ENCODE measurements at places on chromosomes 1 and 21. TPM values are rescaled to one million over a fixed set of nuclear protein-coding genes. Genes with fewer than 3 reads are reported as not detected.

DNA sequence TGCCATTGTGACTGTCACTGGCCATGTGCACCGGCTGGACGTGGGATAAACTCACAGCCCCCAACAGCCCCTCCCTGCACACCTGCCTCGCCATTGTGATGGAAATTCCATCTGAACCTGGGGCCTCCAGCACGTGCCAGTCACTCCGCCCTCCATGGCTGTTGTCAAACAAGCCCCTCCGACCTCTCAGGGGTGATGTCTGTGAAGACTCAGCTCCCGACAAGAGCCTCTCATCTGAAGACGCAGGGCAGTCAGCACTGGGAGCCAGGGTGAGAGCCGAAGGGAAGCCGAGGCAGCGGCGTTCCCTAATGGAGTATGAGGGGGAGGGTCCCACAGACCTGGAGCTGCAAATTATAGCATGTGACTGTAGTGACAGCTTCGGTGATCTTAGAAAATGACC is 1.4 kb upstream of the KRTAP10-2 start:
- H3K27me3 ChIP-seq, result no peaks in the 10 kb centered on the region
- H3K36me3 ChIP-seq, result no peaks in the 10 kb centered on the region
- H3K27ac ChIP-seq, result no peak overlapping the region
- no peak overlapping the region for H3K4me3 ChIP-seq
- no peaks in the 10 kb centered on the region for H3K4me1 ChIP-seq

GRCh38 chr1:69567652-69568420 is at the start of gene LRRC7:
Gene LRRC7, plus strand, starts transcription at chr1:69567922. Its CDS starts 718 bp downstream, at chr1:69568640.
- H3K4me1 ChIP-seq, result no peaks in the 10 kb centered on the region
- H3K36me3 ChIP-seq, result no peaks in the 10 kb centered on the region
- DNase-seq, result no peak
- peak within 1 kb of the TSS; percentile 47 for H3K27ac ChIP-seq

DNA sequence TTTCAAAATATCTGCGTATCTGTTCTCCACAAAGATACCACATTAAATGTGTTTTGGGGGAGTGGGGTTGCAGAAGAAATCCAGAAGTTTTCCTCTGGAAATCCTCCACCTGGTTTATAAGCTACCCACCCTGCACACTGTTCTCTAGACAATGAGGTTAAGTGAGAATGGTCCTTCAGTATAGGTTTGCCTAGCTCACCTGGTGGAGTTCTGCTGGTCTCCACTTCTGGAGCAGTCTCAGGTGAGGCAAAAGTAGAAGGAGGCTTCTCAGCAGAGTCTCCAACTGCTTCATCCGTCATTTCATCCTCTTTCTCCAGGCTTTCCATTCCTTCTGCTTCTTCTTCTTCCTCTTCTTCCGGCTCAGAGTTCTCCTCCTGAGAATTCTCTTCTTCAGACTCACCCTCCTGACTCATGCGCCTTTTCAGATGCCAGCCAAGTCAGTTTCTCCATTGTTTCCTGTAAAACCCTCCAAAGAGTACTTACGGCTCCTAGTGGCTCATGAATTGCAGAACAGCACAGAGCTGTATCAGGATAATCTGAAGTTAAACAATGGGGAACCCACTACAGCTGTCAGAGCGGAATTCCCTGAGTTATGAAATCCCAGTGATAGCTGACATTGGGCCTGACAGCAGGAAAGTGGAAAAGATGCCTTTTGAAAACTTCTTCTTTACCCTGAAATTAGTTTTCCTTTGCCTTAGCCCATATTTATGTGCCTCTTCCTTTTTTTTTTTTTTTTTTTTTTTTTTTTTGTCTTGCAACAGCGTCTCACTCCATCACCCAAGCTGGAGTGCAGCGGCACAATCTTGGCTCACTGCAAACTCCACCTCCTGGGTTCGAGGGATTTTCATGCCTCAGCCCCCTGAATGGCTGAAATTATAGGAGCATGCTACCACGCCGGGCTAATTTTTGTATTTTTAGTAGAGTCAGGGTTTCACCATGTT is 38.5 kb downstream of the MSTO1 start:
- H3K36me3 ChIP-seq, result no peaks in the 10 kb centered on the region
- no peaks in the 10 kb centered on the region for H3K27me3 ChIP-seq
- no peaks in the 10 kb centered on the region for H3K4me1 ChIP-seq
- H3K4me3 ChIP-seq, result no peak overlapping the region
- peak overlapping the region; percentile 62 for H3K27ac ChIP-seq
- no peak for DNase-seq

GRCh38 chr1:110310300-110310699 is 28.9 kb upstream of the RBM15 start:
- no peaks in the 10 kb centered on the region for H3K36me3 ChIP-seq
- H3K27me3 ChIP-seq, result no peaks in the 10 kb centered on the region
- no peak overlapping the region for H3K27ac ChIP-seq
- DNase-seq, result no peak
- no peaks in the 10 kb centered on the region for H3K4me1 ChIP-seq
- no peak overlapping the region for H3K4me3 ChIP-seq

DNA sequence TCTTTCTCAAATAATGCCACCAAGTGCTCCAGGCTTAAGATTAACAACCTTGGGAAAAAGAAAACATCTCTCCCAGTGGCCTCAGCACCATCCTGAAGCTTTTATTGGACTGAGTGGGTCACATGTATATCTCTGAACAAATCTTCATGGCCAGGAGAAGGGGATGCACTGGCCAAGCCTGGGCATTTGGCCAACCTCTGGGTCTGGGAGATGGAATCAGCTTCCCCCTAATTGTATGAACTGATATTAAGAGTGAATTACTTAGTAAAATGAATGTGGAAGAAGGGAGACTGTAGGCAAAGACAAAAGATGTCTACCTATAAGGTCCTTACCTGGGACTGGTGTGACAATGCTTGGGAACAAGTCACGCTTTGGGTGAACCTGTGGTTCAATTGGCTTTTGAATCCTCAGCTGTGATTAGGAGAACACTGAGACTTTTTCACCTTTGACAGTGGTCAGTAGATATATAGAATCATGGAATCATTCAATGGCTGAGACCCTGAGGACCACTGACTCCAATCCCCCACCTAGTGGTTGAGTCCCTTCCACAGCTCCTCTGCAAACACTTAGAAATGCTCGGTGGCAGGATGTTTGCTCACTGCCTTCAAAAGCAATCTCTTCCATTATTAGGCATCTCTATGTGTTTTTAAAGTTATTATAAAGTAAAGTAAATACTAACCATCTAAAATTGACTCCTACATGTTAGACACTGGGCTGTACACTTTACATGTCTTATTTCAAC is 102.6 kb upstream of the ATP1A1 start:
- no peaks in the 10 kb centered on the region for H3K36me3 ChIP-seq
- DNase-seq, result no peak
- H3K4me3 ChIP-seq, result no peak overlapping the region

- peak; percentile 65 for DNase-seq
- H3K4me3 ChIP-seq, result no peak overlapping the region
- no peaks in the 10 kb centered on the region for H3K4me1 ChIP-seq
- no peaks in the 10 kb centered on the region for H3K27me3 ChIP-seq
- H3K36me3 ChIP-seq, result peaks cover 56% of the 10 kb centered on the region
Measured at GRCh38 chr1:33332357-33332789, 11.5 kb upstream of the A3GALT2 start.

GRCh38 chr1:203525685-203526084 is 31.7 kb downstream of the OPTC start:
- peaks cover 48% of the 10 kb centered on the region for H3K4me1 ChIP-seq
- H3K27ac ChIP-seq, result peak overlapping the region; percentile 71
- no peaks in the 10 kb centered on the region for H3K27me3 ChIP-seq
- DNase-seq, result peak; percentile 35

DNA sequence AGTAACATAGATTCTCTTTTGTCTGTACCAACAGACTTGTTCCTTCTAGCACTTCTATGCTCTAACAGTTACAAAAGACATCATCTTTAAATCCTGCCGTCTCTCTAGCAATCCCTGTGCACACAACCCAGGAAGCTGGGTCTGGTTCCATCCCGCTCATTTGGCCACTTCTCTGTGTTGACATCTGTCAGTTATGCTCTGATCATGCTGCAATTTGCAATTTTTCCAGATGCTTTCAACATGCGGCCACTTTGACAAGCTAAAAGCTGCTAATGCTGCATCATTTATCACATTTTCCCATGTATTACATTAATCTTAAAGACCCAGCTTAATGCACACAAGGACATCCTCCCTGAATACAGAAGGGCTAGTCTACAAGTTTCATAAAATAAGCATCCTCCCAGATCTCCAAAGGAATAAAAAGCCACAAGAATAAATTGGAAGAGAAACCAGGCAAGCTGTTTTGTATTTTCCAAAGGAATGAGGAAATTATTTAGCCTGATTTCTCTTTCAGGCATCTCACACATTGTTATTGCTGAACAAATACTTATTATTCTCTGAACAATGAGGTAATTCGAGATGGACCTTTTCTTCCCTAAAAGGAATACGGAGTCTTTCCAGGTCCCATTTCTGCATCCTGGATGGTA is 19.0 kb upstream of the LRRC52 start:
- no peaks in the 10 kb centered on the region for H3K27me3 ChIP-seq
- H3K27ac ChIP-seq, result no peak overlapping the region
- H3K36me3 ChIP-seq, result no peaks in the 10 kb centered on the region
- no peak for DNase-seq
- H3K4me3 ChIP-seq, result no peak overlapping the region

GRCh38 chr1:246695136-246695535 is 29.1 kb upstream of the SCCPDH start:
- H3K4me1 ChIP-seq, result no peaks in the 10 kb centered on the region
- no peak overlapping the region for H3K27ac ChIP-seq
- no peak overlapping the region for H3K4me3 ChIP-seq
- H3K36me3 ChIP-seq, result no peaks in the 10 kb centered on the region
- H3K27me3 ChIP-seq, result no peaks in the 10 kb centered on the region

DNA sequence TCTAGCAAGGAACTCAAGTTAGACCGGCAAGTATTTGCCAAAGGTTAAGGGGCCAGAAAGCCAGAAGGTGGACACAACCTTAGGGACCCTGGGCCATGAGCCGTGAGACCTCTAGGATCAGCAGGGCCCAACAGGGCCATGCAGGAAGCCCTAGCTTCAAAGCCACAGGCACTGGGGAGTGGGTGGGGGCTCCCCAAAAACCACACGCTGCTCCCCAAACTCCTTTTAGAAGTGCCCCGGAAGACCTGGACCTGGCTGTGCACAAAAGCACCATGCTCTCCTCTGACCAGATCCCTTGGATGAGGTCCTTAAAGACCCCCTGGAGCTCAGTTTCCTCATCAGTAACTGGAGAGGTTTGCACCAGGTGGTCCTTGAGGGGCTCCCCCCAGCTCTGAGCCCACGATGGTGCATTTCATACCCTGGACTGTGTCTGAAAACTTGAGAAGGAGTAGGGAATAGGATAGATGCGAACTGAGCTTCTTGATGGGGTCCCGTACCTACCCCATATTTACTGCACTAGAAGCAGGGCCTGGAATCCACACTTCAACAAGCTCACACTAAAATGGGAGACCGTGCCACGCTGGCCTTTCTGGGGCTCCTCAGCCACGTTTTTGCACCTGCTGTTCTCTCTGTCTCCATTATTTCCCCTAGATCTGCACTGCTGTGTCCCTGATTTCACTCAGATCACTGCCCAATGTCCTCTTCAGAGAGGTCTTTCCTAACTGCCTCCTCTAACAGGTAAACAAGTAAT is 40.6 kb upstream of the LBR start:
- no peaks in the 10 kb centered on the region for H3K27me3 ChIP-seq
- H3K4me1 ChIP-seq, result no peaks in the 10 kb centered on the region
- no peaks in the 10 kb centered on the region for H3K36me3 ChIP-seq
- peak; percentile 60 for DNase-seq
- H3K4me3 ChIP-seq, result no peak overlapping the region
- H3K27ac ChIP-seq, result peak overlapping the region; percentile 62

DNA sequence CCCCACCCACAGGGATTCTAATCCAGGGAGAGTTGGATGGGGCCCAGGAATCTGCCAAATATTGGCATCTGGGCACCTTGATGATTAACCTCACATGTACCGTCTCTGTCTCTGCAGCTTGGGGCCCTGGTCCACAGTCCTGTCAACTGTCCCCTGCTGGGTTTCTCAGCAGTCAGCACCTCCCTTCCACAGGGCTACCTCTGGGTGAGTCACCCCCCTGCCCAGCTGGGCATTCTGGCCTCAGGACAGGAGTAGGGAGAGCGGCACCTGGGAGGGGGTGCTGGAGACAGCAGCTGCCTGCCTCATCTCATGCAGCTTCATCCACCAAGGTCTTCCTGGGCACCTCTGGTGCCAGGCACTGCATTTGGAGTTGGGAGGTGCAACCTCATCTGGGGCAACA is 100.6 kb upstream of the ACTL8 start:
- H3K4me3 ChIP-seq, result no peak overlapping the region
- no peaks in the 10 kb centered on the region for H3K4me1 ChIP-seq
- DNase-seq, result no peak
- H3K36me3 ChIP-seq, result peaks cover 91% of the 10 kb centered on the region
- no peak overlapping the region for H3K27ac ChIP-seq

DNA sequence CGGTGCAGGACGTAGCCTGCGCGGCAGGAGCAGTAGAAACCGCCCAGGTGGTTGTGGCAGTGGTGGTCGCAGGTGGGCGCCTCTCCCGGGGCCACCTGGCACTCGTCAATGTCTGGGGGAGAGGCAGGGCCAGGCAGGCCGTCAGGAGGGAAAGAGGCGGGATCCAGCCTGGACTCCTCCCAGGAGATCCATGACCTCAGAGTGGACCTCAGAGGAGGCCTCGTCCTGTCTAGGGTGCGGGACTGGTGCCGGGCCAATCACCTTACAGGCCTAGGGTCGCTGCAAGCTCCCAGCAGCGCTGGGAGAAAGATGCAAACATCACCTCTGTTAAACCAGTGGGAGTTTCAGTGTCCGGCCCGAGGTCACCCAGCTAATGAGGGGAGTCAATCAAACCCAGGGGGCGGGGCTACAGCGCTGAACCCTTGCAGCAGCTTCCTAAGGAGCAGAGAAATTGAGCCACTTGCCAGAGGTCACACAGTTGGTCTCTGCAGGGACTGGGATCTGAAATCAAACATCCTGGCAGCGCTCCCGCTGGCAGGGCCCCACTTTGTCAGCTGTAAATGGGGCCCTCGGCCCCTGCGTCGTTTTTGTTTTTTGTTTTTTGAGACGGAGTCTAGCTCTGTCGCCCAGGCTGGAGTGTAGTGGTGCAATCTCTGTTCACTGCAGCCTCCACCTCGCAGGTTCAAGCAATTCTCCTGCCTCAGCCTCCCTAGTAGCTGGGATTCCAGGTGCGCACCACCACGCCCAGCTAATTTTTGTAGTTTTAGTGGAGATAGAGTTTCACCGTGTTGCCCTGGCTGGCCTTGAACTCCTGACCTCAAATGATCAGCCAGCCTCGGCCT is 1.4 kb downstream of the MASP2 start:
- H3K36me3 ChIP-seq, result no peaks in the 10 kb centered on the region
- H3K27ac ChIP-seq, result no peak overlapping the region
- no peak overlapping the region for H3K4me3 ChIP-seq
- peak; percentile 54 for DNase-seq

OR13G1 gene
- total RNA-seq, result not detected

NOC2L gene
- total RNA-seq, result 26.0 TPM

MYCL gene
- 1.7 TPM for total RNA-seq

CACHD1 gene
- total RNA-seq, result 6.4 TPM

ADAM30 gene
- not detected for total RNA-seq

CCDC27 gene
- total RNA-seq, result not detected

All from sigmoid colon (tissue), 7 donors.